Activated T-helper 17 cell treated with anti-CD3 and anti-CD28 coated beads, Interleukin-2, amount 50 U/mL, for 72 hours (primary cell): ENCODE measurements at places on chromosomes 4 and X. TPM values are rescaled to one million over a fixed set of nuclear protein-coding genes. Genes with fewer than 3 reads are reported as not detected.
A peak's percentile ranks its signal among the peaks of the same experiment; 100 is the strongest.

The SPRY1 gene
- 9.8 TPM for total RNA-seq

The SORCS2 gene
- total RNA-seq = 0.26 TPM

The AMBN gene
- not detected for total RNA-seq

The FMR1 gene
- 41.3 TPM for total RNA-seq

GRCh38 chr4:581753-582361 lies 5.8 kb upstream of the TMEM271 start:
- no peak for ATAC-seq

DNA sequence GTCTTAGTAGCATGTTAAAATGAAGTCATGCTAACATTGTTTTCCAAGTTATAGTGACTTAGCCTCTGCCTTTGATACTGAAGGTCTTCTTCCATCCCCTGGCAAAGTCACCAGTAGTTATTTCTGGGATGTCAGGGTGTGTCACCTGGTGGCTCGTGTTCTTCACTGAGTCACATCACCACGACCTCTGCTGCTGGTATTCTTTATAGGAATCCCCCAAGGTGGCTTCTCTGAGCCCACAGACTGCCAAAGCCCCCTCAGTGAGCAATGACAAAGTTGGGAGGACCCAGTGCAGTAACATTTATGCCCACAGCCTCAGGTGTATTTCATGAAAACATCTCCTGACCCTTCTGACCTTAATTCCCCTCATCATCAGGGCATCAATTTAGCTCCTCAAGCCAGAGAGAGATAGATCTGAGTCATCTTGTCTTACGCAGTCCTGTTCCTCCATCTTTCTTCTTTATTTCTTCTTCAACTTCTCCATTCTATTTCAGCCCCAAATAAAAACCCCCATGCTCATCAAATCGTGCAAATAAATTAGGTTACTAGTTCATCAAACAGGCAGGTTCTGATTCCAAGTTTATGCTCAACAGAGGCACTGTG lies 29.3 kb upstream of the GPRIN3 start:
- peak; percentile 79 for ATAC-seq

DNA sequence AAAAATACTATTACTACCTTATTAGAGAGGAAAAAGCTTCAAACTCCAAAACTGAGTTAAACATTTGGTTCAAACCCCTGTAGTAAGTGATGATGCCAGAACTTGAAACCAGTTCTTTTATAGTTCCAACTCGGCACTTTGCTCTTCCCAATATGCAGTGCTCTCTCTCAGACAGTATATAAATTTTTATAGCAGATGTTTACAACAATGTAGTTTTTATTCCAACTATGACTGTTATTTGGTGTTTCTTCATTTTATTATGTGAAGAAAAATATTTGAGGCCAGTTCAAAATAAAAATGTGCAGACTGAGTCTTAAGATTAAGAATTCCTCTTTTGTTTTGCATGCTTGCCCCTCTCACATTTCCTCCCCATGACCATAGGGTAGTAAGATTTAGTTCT lies 2.9 kb upstream of the PPP4R3C start:
- ATAC-seq = no peak

- ATAC-seq = no peak
Measured at GRCh38 chrX:97849951-97850350, 966.2 kb downstream of the RPA4 start.

GRCh38 chr4:176270669-176271068 lies 1.6 kb upstream of the ASB5 start:
- peak; percentile 49 for ATAC-seq

DNA sequence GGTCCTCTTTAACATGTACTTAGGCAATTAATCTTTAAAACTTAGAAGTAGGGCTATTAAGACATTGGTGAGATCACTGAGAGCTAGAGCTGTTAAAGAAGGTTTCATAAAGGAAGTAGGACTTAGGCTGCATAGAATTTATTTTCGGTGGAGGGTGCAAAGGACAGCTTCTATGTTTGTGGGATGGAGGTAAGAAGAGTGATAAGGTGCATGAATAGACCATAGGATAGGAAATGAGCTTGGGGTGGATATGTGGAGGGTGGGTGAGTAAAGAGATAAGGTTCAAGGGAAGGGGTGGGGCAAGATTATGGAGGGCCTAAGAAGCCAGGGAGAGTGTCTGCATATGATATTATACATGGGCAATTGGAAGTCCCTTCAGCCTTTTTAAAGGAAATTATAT lies 15.9 kb downstream of the RTL9 start:
- ATAC-seq = no peak

DNA sequence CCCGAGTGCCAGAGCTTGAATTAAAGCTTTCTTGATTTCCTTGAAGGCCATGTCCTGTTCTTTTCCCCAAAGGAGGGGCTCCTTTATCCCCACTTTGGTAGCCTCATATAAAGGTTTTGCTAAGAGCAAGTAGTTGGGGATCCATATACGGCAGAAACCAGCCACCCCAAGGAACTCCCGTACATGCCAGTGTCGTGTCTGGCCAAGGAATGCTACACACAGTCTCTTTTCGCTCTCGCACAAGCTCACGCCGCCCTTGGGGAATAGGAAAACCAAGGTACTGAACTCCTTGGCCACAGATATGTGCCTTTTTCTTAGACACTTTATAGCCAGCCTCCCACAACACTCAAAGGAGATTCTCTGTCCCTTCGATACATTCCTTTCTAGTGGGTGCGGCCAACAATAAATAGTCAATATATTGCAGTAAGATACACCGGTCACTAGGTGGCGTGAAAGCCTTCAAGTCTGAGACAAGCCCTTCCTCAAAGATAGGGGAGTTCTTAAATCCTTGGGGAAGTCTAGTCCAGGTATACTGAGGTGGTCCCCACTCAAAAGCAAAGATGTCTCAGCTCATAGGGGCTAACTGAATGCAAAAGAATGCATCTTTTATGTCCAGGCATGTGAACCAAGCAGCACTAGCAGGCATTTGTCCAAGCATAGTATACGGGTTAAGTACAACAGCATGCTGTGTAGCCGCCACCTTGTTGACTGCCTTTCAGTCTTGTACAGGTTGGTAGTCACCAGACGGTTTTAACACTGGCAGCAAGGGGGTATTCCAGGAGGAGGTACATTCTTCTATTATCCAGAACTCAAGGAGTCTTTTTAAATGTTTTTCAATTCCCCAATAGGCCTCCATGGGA lies 57.8 kb upstream of the XAGE1B start:
- peak; percentile 38 for ATAC-seq

- ATAC-seq = no peak
Measured at GRCh38 chr4:106160560-106160959, 155.4 kb downstream of the TBCK start.

GRCh38 chrX:19723427-19723826 lies 164.0 kb downstream of the SH3KBP1 start:
- peak; percentile 58 for ATAC-seq

GRCh38 chr4:5788144-5788543 lies 77.1 kb downstream of the EVC start:
- no peak for ATAC-seq

DNA sequence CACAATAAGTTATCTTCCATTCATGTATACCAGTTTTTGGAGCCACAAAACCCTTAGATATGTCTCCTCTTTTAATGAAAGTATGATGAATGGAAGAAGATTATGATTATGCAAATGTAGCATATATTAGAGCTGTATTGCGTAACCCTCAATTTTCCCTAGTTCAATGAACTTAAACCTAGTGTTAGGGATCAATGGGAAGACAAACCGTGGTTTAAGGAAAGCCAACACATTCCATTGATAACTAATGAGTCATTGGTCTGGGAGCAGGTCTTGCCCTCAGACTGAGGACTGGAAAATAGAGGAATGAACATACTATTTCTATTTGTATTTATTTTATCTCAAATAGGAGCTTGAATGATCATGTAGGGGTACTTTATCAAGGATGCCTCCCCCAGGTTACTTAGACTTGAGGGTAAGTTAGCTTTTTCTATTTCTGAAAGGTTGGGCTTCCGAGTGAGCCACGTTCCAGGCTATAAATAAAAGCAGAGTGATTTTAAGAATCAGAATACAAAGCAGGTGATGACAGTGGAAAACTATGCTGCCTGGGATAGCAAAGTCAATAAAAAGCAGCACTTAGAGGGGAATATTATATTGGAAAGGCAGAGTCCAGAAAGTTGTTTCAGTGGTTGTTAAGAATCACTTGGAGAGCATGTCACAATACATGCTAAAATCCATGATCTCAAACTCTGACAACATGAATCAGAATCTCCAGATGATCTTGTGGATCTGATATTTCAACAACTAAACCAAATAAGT lies 356.0 kb downstream of the ADAM29 start:
- ATAC-seq = no peak

DNA sequence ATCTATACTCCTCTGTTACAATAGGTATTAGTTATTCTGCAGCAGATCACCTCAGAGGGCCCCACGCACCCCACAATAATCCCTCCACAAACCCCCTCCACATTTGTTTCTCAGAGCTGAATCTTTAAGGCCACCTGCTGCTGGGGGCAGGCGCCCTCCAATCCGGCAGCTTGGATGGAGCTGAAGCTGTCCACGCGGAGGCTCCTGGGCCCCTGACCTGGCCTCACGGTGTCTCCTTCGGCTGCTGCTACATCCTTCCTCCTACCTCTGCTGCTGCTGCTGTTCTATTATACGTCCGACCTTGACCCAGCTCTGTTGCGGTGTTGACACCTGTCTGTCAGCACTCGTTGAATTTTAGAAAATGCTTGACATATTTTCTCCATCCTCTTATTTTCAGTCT lies 430.2 kb upstream of the ZFP42 start:
- no peak for ATAC-seq

DNA sequence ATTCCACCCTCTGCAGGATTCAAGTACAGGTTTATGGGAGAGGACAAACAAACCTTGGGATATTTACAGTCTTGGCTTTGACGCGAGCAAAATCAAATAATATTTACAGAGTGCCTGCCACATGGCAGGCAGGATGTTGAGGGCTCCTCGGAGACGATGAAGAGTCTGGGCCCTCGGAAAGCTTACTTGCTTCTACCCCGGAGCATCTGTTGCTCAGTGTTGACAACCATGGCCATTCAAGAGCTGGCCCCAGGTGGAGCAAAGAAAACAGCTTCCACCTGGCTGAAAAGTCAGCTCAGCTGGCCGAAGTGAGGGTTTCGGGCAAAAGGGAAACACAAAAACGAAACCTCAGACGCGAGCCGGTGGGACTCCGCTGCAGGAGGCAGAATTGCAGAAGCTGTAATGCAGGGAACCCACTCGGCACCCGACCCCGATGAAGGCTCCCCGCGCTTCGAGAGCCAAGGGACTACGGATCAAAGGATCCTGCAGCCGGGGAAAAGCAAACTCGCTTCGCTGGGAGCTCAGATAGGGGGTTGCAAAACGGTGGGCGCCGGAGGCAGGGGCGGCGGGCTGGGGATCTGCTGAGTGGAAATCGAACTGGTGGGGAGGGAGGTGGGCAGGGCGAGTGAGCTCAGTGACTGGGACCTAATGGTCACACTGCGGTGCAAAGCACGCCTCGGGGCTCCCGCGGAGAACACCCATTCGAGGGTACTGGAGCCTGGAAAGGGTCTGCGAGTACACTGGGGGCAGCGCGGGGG lies 805 bp downstream of the ATP8A1 start:
- peak; percentile 10 for ATAC-seq

GRCh38 chrX:40694802-40695201 lies 40.5 kb downstream of the MED14 start:
- ATAC-seq = no peak

DNA sequence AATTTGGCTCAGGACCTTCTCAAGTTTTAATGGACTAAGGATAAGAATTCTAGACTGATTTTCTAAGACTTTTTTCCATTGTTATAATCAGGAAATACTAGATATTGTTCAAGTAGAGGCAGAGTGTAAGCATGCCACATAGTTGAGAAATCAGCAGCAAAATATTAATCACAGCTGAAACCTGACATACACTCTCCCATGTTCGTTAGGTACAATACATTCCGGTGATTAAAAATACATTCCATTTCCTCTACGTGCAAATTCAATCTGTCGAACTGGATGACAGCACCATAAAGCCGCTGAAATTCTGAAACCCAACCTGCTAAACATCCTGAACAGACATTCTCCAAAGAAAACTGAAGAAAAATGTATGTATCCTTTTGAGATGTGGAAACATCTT lies 587.6 kb upstream of the DIPK2B start:
- ATAC-seq = no peak

DNA sequence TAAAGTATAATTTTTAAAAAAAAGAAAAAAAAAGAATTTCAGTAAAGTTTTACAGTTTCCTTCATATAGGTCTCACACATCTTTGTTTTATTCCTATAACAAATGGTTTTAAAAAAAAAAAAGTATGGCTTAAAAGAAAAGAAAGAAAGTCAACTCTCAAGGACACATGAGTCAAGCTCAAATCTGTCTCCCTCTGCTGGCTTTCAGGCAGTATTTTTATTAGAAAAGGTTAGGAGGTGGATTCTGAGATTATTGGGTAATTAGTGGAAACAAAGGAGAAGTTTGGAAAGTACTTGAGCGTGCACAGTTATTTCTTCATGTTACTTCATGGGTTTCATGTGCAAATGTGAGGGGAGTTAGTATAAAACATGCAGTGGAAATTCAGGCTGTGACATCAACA lies 36.6 kb upstream of the BTC start:
- ATAC-seq = no peak

GRCh38 chr4:141587897-141588296 lies 48.5 kb upstream of the IL15 start:
- no peak for ATAC-seq

GRCh38 chrX:153517946-153518834 lies 748 bp downstream of the ATP2B3 start:
- no peak for ATAC-seq
